ENCODE measurements at places on chromosomes 12 and 14. TPM values are rescaled to one million over a fixed set of nuclear protein-coding genes. Genes with fewer than 3 reads are reported as not detected.

Gene CCDC38
- 0.21 TPM for total RNA-seq

Gene SERPINA9
- total RNA-seq, result not detected

Gene ACOT4
- total RNA-seq, result 3.1 TPM

Gene LRRC9
- total RNA-seq, result not detected

Gene SCN8A
- 0.69 TPM for total RNA-seq

Gene COX14
- 26.8 TPM for total RNA-seq

- DNase-seq, result no peak
Measured at GRCh38 chr12:83097643-83098342, 411.1 kb downstream of the TMTC2 start.

DNA sequence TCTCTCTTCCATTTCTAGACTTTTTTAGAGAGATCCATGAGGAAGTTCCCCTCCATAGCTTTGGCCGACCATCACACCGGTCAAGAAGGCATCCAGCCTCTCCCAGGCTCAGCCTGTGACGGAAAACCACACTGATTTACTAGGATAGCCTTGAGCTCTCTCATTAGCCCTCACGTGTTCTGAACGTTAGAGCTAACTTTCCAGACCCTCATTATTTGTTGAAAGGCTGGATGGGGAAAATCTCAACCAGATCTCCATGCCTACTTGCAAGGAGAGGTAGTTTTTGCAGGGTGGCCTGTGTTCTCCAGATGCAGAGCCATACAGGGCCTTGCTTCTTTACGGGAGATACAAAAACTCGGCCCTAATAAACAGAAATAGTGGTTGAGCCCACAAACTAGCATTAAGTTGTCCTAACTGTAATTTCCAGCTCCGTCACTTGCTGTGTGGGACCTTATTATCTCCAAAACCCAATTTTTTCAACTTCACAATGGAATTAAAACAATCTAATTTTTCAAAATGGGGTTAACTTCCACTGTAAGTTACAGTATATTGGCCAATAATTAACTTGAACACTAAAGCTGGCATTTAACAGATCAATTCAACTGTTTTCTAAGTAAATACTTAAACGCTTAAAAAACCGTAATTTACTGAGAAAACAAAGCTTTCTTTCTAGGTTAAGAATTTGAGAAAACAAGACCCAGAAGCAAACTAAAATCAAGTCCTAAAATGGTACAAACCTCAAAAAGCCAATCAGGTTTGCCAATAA lies 65.3 kb downstream of the KLHL28 start:
- DNase-seq, result no peak

DNA sequence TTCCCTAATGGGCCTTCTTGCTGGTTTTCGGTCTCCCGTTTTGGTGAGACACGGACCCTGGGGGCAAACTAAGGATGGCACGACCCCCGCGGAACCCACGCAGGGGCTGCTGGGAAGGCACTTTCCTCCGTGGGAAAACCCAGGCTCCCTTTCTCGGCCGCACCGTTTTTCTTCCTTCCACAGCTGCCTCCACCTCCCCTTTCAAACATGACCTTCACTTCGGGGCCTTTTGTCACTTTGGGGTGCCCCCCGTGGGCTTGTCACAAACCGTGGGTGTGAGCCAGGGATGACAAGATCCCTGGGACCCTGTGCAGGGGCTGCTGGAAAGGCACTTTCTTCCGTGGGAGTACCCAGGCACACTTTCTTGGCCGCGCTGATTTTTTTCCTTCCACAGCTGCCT lies 268.7 kb downstream of the ALG10 start:
- no peak for DNase-seq

DNA sequence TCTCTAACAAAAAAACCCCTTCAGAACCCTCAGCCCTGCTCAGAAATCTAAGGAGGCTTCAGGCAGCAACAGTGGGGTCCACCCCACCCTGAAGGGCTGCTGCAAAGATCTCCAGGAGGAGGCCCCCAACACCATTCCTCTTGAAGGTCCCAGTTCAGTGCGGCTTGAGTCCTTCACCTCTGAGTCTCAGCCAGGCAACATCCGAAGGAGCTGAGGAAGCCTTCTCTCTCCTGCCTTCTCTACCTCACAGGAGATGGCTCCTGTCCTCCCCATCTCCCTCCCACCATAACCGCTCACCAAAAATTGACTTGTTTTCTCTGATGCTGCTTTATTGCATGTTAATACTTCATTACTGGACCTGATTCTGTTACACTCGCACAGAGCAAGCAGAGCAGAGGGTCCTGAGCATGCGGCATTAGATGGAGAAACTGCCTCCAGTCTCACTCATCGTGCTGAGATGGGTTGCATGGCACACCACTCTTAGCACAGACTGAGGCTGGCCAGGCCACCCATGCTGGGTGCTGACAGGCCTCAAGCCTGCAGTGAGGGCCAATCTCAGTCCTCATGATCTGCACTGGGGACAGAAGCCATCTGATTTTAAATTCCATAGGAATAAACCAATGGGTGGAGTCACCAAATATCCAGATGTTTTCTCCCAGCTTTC lies 224.8 kb downstream of the CACNA1C start:
- DNase-seq, result no peak

DNA sequence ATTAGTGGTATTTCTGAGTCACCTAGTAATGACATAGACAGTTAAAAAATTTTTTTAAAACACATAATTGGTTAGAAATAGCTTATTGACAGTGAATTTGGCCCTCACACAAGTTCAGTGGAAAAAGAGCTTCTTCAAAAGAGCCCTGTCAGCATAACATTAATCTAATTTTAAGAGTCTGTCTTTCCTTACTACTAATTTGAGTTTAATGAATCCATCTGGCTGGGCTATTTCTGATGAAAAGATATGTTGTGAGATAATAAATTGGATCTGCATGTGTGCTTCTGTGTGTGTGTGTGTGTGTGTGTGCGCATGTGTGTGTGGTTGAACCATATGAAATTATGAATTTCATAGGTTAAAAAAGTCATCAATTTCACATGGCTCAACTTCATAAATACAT lies 1045.2 kb downstream of the FLRT2 start:
- DNase-seq, result no peak
